Stimulated activated CD8-positive, alpha-beta memory T cell treated with anti-CD3 and anti-CD28 coated beads, Interleukin-4, amount 100 ng/mL, for 48 hours (primary cell): ENCODE measurements at places on chromosomes 6 and 20.

DNA sequence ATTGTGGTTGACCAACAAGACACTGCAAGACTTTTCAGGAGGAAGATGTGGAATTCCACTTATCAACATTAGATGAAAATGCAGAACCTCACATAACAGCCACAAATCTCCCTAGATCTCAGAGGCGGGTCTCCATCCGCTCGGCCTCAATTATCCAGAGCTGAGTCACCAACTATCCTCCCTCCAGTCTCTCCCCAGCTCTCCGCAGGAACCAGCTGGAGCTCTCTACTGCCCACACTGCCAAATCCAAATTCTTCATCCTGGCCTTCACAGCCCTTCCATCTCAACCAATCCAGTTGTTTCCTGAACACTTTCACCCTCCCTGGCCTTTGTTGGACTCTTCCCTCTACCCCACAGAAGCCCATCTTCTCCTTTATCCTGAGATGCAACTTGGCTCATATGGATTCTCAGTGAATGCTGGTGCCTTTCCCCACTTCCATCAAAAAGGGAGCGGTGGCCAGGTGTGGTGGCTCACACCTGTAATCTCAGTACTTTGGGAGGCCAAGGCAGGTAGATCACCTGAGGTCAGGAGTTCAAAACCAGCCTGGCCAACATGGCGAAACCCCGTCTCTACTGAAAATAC is 3.5 kb upstream of the TGIF2 start:
- DNase-seq = no peak

GRCh38 chr6:81962198-81962597 is 209.7 kb upstream of the TENT5A start:
- DNase-seq = no peak

DNA sequence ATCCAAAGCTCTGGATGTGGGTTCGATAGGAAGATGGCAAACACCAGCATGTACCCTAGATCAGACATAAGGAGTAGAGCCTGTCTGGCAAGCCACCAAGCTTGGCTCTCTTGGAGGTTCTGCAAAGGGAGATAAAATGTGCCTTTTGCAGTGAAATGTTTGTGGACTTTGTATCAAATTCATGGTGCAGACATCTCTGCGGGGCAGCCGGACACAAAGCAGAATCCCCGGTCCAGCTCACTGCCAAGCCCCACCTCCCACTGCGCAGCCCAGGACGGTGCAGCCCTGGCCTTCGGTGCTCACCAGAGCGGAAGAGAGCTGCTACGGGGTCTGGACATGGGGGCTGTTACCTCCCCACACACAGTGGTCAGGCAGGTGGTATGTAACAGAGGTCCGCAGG is 333.6 kb upstream of the JARID2 start:
- no peak for DNase-seq

- no peak for DNase-seq
These were observed 338.2 kb upstream of the PREP start for GRCh38 chr6:105740946-105741645.

- DNase-seq = no peak
These were observed 23.1 kb downstream of the PSMG4 start for GRCh38 chr6:3281631-3282475.

DNA sequence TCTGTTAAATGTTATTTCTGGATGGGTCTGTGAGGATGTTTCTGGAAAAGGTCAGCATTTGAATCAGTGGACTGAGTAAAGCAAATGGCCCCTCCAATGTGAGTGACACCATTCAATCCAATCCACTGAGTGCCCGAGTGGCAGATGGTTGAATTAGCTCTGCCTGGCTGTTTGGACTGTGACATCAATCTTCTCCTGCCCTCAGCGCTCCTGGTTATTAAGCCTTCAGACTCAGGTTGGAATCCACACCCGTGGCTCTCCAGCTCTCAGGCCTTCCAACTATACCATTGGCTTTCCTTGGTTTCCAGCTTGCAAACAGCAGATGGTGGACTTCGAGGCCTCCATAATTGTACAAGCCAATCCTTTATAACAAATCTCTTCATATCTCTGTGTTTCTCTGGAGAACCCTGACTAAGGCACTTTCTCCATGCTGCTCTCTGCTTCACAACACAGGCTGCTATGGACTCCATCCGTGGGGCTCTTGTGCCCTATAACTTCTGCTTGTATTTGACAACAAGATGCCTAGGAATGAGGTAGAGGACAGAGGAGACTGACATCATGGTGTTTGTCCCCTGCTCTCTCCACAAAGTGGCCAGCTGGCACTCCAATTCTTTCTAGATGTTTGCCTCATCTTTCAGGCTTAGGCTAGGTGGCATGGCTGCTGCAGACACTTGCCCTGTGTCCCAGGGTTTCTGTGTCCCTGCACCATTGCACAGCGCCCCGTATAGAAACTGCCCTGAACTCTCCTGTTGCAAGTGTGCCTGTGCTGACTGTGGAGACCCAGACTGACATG is 4.8 kb upstream of the CSTL1 start:
- DNase-seq = no peak

DNA sequence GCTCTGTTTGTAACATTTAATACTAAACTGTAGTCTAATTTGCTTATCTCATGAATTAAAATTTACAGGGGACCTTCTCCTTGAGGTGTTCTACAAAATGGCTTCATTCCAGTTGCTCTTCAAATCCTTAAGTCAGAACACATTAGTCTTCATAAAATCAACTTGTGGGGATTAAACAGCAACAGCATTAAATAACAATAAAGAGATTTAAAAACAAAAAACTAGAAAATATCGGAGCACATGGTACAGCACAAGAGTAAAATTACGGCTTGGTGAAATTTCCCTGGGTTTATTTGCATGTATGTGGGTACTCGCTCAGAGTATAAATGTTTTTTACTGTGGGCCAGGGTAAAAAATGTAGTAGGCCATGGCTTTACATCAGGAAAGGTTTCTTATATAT is 12.0 kb downstream of the RRAGD start:
- no peak for DNase-seq

DNA sequence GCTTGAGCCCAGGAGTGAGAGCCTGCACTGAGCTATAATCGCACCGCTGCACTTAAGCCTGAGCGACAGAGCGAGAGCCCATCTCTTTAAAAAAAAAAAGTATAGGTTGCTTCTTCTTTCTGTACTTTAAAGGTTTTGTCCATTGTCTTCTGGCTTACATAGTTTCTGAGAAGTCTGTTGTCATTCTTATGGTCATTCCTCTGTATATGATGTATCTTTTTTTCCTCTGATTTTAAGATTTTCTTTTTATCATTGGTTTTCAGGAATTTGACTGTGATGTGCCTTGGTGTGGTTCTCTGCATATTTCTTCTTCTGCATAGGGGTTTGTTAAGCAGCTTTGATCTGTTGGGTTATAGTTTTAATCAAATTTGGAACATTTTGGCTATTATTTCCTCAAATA is 29.1 kb downstream of the QRSL1 start:
- no peak for DNase-seq

DNA sequence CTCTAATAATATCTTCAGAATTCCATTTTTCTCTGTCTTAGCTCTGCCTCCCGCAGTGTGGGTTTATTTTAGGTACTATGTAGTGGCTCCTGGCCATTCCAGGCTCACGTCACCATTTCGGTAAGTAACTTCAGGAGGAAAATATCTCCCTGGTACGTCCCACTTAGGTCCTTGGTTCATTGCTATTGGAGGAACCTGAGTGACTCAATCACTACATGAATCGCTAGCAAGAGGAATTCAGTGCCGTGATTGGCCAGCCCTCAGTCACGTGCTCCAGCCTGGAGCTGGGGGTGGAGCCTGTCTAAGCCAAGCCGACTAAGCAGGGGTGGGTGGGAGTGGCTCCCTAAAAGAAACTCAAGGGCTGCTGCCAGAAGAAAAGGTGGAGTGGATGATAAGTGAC is 67.3 kb upstream of the E2F3 start:
- DNase-seq = no peak

DNA sequence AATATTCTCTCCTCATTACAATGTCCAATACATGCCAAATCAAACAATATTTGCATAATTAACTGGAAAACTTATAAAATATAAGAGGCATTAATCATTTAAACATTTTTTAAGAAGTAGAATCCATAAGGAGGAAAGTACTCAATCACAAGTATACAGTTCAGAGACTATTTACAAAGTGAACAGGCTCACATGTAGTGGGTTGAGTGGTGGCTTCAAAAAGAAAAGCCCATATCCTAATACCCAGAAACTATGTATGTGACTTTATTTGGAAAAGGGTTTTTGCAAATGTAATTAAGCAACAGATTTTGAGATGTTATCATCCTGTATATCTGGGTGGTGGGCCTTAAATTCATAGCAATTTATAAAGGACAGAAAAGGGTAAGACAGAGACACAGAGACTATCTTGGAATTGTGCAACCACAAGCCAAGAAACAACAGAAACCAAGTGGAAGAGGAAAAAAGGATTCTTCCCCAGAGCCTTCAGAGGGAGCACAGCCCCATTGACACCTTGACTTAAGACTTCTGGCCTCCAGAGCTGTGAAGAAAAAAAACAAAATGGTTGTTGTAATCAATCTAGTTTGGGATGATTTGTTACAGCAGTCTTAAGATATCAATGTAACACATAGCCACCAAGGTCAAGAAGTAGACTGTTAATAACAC is 32.7 kb upstream of the CRISP1 start:
- DNase-seq = no peak

- DNase-seq = no peak
These were observed 95.9 kb downstream of the NFATC2 start for GRCh38 chr20:51446656-51447055.

GRCh38 chr20:63065911-63066310 is 59.1 kb upstream of the BHLHE23 start:
- DNase-seq = no peak

- peak; percentile 70 for DNase-seq
These were observed 1.4 kb downstream of the CLIC1 start for GRCh38 chr6:31734821-31735406.

- no peak for DNase-seq
These were observed 54.3 kb downstream of the UBR2 start for GRCh38 chr6:42618105-42618504.

GRCh38 chr6:116108836-116109235 is 8.2 kb downstream of the NT5DC1 start:
- DNase-seq = no peak

DNA sequence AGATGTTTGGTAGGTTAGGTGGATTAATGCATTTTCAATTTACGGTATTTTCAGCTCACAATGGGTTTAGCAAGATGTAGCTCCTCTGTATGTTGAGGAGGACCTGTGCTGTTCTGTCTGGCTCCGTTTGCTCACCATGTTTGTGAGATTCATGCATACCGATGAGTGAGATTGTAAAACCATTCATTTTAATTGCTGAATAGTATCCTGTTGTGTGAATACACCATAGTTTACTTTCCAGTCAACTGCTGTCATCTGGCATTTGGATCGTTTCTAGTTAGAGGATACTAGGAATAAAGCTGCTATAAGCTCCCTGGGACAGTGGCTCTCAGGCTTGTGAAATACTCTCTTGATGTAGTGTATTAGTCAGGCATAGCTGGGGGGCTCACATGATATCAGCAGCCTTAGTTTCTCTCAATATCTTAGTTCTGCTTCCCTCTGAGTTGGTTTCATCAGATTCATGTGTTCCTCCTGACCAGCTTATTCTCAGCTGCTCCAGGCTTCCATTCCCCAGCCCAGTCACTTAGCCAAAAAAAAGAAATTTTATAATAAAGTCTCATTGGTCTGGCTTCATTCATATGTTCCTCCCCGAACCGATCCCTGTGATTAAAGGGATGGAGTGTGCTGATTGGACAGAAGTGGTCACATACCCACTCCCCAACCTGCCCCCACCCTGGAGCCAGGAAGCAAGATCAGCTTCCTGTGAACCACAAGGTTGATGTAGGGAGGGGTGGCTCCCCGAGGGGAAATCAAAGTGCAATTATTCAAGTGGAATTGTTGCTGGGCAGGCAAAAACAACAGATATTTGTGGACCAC is 10.9 kb upstream of the B4GALT5 start:
- no peak for DNase-seq

DNA sequence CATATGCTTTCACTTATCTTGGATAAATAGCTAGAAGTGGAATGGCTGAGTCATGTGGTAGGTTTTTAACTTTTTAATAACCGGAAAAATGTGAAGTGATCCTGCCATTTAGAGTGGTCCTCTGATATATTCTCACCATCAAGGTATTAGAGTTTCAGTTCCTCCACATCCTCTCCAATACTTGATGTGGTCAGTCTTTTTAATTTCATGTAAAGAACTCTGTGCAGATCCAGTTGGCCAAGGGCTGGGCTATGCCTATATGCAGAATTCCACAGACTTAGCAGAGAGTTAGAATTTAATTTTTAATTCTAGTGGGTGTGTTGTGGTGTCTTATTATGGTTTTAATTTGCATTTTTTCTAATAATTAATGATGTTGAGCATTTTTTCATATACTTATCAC is 141.1 kb downstream of the SYCP2 start:
- no peak for DNase-seq

GRCh38 chr6:91045161-91045560 is 458.3 kb upstream of the MAP3K7 start:
- no peak for DNase-seq

DNA sequence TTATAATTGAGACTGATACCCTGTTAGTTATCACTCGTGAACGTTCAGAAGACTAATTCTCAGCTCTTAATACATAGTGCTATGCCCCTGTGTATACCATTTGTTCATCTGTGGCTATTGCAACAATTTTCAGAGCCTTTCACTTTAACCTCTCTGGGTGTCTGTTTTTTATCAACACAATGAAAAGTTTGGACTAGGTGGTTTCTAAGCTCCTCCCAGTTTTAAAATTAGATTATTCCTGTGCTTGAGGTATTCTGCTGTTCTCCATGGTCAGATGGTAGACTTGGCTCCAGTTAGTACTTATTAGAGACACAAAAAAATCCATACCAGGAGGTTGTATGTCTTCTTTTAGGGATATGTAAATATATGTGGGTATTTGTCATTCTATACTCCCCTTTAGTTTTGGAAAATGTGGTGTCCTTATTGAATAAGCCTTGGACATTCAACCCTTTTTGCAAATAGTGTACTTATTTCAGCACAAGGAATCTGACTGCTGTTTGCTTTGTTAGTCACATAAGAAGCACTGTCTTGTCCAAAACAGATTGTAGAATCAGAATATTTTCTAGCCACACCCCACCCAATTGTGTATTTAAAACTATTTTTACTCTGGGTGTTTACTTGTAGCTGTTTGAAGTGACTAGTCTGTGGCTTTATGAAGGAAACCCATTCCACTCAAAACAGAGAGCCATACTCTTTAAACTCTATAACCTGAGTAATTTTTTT is 2.0 kb upstream of the COL10A1 start:
- no peak for DNase-seq

DNA sequence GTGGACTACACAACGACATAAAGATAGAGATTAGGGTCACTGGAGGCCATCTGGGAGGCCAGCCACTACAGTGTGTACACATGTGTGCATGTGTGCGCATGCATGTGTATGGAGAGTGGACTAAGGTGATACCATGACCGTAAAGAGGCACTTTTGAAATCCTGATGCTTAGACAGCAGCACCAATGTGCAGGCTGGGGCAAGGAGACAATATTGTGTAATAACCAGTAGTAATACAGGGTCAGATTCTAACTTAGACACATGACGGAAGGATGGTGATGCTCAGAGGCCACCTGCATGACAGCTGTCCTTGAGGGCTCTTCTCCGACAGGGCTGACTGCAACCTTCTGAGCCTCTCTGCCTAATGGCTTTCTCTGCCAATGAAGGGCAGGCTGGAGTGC is 25.5 kb downstream of the CST9L start:
- DNase-seq = no peak
